ENCODE measurements at places on chromosomes 11 and 22.
A peak's percentile ranks its signal among the peaks of the same experiment; 100 is the strongest.

DNA sequence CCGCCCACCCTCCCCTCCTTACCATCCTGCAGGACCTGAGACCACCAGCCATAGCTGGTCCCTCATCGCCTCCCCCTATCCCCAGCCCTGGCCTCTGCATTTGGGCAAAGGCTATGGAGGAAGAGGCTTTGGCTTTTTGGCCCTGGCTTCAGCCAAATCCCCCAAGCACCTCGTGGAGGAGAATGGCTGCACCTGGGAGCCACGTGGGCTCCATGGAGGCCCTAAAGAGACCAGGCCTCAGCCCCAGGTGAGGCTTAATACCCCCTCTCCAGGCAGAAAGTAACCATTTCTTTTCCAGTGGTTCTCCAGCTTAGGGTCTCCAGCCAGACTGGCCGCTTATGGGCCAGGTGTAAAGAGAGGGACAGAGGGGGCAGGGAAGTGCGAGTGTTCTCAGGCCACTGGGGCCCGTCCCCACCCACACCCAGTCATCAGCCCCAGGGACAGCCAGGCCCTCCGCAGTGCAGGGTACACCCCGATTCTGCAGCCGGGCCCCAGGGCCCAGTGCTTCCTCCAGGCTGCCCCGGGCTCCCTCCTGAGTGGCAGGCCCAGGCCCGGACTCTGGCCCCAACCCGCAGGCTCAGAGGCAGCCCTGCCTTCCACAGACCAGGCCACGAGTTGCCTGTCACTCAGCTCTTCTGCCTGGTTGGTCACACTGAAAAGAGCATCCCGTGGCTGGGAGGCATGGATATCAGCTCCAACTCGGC is 26.4 kb downstream of the CDKN1C start:
- no peak for DNase-seq

- DNase-seq = no peak
These were observed 612.5 kb upstream of the LUZP2 start for GRCh38 chr11:23884341-23884740.

DNA sequence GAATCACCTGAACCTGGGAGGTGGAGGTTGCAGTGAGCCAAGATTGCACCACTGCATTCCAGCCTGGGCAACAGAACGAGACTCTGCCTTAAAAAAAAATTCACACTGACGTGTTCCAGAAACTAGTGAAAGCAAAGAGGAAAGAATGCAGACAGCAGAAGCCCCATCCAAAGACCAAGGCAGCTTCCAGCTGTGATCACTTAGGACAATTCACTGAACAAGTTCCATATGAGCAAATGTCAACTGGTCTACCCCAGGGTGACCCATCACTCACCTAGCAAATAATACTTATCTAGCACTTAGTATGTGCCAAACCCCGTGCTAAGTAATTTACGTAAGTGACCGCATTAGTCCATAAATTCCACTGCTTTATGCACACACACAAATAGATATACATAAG is 138.9 kb downstream of the LARGE1 start:
- DNase-seq = peak; percentile 40

GRCh38 chr11:83717537-83717936 is 431.4 kb upstream of the CCDC90B start:
- no peak for DNase-seq

- peak; percentile 56 for DNase-seq
These were observed 428 bp downstream of the CDKN1C start for GRCh38 chr11:2885017-2885677.

- DNase-seq = peak; percentile 26
These were observed 60.4 kb downstream of the SFI1 start for GRCh38 chr22:31556627-31557203.

DNA sequence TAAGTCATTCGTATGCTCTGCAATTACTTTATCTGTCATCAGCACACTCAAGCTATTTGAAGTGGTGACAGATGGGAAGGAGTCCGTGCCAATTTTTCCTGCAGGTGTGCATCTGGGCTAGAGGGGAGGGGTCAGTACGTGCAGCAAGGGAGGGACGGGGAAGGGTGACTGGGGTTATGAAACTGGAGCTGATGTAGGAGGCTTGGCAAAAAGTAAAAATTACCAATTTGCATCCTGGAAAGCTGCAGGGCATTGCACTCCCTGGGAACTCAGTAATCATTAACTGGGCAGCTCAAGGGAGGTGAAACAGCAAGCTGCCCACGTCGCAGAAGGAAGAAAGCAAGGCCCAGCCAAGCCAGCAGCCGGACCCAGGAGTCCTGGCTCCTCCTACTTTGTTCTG is 87.1 kb upstream of the TMEM45B start:
- no peak for DNase-seq

DNA sequence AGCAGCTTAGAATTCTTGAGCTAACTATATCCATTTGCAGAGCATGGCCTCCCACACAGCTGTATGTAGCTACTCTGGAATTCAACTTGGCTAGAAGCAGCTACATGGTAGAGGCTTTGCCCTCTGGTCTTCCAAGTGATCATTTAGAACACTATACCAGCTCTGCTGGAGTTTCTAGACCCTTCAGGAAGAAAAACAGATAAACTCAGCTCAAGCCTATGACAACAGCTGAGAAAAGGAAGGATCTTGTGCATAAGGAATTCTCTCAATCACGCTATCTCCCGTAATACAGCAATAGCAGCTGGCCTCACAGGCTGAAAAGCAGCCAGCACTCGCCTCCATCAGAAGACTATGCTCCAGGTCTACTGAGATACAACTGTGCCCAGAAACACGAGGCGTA is 50.6 kb upstream of the APOA1 start:
- peak; percentile 59 for DNase-seq

- no peak for DNase-seq
These were observed 831 bp downstream of the CD44 start for GRCh38 chr11:35139722-35140282.

DNA sequence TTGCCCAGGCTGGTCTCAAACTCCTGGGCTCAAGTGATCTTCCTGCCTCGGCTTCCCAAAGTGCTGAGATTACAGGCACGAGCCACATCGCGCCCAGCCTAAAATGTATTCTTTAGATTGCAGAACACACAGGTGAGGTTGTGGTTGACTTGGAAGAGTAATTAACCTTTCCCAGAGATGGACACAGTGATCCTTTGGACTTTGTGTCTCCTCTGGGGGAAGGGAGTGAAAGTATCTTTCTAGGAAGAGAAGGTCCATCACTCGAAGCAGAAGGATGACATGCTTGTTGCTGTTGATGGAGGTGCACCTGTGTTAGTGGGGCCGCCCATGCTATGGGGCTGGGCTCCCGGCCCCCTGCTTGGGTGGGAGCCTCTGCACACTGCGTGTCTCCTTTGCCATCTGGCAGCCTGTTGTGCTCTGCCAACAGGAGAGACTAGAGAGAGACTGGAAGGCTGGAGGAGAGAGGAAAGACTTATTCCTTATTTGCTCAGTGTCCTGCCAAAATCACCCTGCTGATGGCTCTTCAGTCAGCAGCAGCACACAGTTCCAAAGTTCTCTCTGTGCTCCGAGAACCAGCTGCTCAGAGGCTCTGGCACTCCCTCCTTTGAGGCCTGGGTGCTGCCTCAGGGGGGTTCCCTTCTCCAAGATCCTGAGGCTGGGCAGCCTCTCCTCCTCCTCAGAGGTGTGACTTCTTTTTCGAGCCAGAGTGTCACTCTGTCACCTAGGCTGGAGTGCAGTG is 33.1 kb upstream of the CYB5R3 start:
- DNase-seq = no peak

DNA sequence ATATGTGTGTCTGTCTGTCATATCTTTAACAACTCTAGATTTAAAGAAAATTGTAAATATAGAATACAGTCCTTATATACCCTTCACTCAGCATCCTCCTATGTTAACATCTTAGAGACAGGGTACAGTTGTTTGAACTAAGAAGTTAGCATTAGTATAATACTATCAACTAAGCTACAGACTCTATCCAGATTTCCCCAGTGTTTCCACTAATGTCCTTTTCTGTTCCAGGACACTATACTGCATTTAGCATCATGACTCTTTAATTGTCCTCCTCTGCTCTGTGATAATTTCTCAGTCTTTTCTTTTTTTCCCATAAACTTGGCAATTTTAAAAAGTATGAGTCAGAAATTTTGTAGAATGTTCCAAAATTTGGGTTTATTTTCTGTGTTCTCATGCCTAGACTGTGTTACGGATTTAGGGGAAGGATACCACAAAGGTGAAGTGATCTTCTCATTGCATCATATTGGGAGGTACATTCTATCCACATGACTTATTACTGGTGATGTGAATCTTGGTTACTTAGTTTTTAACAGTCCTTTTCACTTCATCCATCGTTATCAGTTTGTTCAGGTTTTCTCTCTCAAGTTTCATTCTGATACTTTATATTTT is 168.4 kb downstream of the SBF2 start:
- DNase-seq = peak; percentile 51

DNA sequence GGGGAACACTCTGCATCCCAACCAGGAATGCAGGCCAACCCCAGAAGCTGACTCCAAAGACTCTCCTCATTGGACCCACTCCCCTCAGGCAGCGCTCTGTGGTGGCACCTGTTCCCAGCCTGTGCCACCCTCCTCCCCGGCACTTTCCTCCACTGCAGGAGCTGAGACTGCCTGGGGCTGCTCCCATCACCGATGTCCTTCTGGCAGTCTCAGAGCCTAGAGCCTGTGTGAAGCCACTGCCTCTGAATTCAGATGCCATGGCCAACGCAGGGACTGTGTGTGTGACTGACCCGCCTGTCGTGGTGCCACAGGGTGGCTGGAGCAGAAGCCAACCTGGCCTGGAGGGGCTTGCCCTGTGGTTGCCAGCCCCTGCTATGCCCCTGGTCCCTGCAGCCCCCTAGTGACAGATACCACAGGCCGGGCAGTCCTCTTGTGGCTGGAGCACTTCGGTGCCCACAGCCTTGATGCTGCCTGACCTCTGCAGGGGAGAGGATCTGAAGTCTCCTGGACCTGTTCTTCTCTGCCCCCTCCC is 43.2 kb downstream of the TBX1 start:
- DNase-seq = no peak

GRCh38 chr11:76251226-76251575 is 44.9 kb upstream of the WNT11 start:
- no peak for DNase-seq

DNA sequence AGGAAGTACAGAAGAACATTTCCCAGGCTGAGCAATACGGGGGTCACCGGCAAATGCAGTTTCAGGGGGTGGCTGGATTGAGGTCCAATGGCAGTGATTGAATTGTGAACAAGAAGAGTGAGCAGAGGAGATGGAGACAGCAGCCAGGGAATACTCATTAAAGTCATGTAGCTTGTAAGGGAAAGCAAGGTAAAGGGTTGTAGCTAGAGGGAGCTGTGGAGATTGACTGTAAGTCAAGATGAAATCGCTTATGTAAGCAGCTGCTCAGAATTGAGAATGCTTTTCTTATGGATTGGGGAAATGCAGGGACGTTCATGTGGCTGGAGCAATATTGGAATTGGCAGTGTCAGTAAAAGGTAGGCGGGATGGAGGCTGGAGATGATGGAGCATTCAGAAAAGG is 111.4 kb upstream of the TBCEL start:
- peak; percentile 3 for DNase-seq

DNA sequence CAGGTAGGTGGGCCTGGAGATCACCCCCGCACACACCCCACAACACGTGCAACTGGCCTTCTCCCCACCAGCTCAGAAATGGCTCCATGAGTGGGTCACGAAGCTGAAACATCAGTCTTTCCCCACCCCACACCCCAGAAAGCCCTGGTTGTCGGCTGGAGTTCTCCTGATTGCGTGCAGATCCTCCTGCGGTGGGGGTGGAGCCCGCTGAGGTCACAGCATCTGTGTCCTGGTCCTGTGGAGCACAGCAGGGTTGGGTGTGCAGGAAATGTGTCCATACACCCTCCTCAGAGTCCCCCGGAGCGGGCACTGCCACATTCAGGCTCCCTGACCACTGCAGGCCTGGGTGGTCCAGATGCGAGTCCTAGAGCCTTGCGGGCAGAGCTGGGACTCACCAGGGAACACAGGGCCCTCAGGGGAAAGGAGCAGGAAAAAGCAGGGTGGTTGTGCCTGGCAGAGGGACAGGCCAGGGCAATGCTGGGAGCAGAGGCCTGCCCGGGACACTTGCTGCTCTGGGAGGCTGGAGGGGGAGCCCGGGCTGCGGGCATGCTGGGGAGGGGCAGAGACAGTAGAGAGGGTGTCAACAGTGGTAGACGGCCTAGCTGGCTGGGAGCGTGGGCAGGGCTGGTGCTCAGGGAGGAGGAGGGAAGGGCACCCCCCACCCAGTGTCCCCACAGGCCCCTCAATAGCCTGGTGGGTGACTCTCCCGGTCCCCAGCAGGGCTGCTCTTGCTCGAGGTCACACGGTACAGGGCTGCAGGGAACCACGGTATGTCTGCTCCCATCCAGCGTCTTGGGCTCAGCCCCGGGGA is 42.4 kb upstream of the PPARA start:
- no peak for DNase-seq

DNA sequence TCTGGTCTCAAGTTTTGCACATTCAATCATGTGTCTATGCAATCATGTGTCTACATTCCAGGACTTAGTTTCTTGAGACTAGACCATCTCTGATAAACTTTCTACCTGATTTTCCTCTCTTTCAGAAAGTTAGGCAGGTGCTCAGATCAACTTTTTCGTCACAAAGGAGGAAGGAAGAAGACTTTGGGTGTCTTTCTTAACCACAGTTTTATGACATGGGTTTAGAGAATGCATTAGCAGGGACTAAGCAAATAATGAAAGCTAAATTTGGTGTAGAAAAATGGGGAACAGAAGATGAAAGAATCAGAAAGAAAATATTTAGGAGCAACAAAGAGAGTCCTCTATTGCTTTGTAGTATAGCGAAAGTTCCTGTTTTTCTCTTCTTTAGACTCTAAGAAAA is 7.7 kb upstream of the GLYATL1B start:
- DNase-seq = no peak

DNA sequence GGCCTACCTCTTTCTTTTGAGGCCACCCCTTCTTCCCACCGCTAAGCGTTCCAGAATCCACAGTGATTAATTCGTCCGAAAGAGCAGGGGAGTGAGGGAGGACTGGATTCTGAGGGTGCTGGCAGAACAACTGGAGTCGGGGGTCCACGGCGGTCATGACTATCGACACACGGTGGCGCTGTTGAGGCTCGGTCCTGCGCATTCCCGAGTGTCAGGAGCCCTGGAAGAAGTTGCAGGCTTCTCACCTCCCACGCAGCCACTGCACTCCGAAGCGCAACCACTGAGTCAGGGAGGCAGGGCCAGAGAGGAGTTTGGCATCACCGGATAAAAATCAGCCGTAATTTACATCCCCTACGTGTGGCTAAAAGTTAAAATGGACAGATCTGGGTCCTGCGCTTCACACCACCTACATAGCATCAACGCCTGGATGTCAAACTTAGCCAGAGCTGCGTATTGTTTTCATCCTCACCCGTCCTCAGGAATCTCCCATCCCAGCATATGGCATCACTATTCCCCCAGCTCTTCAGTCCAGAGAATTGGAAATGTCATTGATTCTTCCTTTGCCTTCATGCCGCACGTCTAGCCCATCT is 10.7 kb upstream of the CTSF start:
- peak; percentile 65 for DNase-seq

Measured in fibroblast of skin of right quadriceps (primary cell).